ENCODE measurements at places on chromosomes 5 and 9.

GRCh38 chr9:32487981-32488380, 38.0 kb downstream of the RIGI start:
- DNase-seq, result no peak

GRCh38 chr5:54320256-54320655, 9.9 kb upstream of the ARL15 start:
- DNase-seq, result no peak

DNA sequence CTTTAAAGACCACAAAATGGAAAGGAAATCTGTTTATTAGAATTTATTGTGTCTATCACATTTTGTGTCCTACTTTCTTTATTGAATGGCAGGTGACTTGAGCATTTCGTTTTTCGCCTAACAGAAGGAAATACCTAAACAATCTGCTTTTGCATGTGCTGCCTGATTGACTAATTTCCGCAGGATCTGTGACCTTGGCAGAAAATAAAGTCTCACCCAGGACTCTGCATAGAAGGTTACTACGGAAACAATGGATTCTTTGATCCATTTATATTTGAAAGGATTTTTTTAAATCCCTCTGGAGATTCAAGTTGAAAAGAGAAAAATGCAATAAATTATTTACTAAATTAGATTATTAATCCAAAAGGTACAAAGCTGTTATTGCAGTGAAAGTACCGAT, 61.0 kb upstream of the CAST start:
- DNase-seq, result no peak

DNA sequence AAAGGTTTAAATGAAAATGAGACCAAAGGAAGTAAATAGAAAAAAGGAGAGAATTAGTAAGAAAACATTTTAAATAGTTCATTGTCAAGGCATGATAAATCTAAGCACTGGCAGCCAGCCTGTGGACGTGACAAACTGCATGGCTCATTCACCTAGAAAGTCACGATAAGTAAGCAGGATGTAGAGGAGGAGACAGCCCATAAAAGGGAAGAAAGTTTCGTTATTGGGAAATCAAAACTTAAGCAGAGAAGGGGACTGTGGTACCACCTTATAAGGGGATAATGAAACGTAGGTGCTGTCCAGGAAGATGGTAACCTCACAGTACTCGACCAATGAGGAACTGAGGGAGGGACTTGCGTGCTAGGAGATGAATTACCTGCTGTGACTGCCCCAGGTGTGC, 494.5 kb upstream of the GRAMD2B start:
- DNase-seq, result no peak
